ENCODE measurements at places on chromosomes 16 and 17.
A peak's percentile ranks its signal among the peaks of the same experiment; 100 is the strongest.

DNA sequence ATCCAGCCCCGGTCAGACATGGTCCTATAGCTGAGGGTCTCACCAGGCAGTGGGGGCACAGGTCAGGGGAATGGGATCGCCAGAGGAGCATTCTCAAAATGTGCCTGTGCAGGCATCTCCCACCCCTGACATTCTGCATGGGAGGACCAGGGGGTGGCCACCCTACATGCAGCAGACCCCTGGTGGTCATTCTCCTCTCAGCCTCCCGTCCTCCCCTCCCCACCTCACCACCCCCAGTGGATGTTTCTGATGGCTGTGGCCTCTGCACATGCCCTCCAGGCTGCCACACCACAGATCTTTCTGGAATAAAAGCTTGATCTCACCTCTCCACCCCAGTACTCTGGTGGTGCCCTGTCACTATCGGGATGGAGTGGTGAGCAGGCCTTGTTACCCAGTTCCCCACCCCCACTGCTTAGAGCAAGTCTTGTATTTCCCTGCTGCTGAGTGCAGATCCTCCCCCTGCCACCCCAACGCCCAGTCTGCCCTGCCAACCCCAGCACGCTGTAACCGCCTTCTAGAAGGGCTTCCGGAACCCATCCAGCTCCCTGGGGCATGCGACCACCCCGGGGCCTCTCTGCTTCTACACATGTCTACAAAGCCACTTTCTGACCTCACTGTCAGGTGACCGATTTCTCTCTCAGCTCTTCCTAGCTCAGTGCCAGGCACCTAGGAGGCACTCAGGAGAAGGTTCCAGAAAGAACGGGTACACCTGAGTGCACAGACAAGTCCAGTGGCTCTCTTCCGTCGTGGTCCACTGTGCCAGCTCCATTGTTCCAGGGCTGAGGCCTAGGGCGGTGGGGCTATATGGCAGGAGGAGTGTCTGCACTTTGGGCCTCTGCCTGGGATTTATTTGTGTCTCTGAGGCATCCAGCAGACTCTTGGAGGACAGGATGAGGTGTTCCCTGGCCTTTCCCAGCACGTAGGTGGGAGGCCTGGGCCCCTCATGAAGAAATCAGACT, 9.3 kb downstream of the TBC1D24 start:
- DNase-seq, result no peak

DNA sequence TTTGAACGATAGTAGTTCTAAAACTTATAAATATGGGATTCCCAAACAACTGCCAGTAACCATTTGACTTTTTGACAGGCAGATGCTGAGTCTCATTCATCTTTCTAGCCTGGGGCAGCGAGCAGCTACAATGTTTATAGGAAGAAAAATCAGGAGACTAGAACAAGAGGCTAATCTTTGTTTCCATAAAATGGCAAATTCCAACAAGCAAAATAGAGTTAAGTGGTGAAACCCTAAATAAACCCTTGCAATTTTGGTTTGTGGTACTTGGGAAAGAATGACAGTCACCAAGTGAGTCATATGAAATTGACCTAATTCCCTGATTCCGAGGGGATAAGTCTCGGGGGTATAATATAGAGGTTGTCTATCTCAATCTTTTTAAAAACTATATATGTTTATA, 27.3 kb upstream of the HS3ST2 start:
- peak; percentile 19 for DNase-seq

DNA sequence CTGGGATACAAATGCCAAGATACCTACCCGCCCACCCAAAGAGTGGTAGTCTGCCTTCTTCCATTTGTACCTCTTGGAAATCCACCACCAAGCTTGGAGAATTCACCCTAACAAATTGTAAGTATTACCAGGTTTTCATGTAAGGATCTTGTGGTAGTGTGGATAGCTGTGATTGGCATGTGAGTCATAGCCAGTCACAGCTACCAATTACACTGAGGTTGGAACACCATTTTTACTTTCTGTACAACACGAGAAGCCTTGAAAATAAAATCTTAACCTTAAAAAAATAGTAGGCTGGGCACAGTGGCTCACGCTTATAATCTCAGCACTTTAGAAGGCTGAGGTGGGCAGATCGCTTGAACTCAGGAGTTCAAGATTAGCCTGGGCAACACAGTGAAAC, 18.5 kb upstream of the SLC35G3 start:
- DNase-seq, result no peak

DNA sequence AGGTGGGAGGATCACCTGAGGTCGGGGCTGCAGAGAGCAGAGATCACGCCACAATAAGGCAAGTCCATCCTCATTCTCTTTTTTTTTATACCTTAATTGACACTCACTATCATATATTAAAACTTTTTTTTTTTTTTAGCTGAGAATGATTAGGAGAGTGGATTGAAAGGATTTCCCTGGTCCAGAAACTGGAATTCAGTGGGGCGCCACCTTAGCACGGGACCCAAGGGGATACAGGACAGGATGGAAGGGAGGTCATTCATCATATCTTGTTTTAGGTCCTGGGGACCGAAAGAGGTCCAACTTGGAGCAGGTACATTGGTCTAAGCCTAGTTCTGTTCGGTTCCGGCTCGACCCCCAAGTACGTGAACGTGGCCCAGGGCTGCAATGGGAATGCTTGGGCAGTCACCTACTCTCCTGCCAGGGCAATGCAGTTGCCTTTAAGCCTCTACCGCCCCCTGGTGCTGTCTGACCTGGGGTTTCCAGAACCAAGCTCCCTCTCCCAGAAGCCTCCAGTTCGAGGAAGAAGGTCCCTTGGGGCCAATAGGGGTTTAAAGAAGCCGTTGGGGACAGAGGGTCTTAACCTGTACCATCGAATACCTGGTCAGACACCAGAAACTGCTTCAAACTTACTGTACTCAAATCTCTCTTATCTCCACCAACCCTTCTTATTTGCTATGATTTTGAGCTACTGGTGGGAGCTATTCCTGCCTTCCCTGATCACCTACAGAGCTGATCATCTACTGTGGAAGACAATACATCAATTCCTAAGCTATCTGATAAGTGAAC, 19.9 kb upstream of the GPATCH8 start:
- peak; percentile 61 for DNase-seq

- DNase-seq, result no peak
Observed at GRCh38 chr16:12587170-12587569, 216.5 kb downstream of the CPPED1 start.

- no peak for DNase-seq
Observed at GRCh38 chr17:17507465-17508011, 11.3 kb upstream of the RASD1 start.

GRCh38 chr17:37174205-37174604, 201.6 kb upstream of the C17orf78 start:
- no peak for DNase-seq

GRCh38 chr16:86714166-86714565, 135.8 kb downstream of the FOXL1 start:
- no peak for DNase-seq

- peak; percentile 38 for DNase-seq
Observed at GRCh38 chr16:84761448-84762368, 58.1 kb upstream of the CRISPLD2 start.

GRCh38 chr17:66746736-66747135, 88.2 kb upstream of the CACNG5 start:
- DNase-seq, result no peak

DNA sequence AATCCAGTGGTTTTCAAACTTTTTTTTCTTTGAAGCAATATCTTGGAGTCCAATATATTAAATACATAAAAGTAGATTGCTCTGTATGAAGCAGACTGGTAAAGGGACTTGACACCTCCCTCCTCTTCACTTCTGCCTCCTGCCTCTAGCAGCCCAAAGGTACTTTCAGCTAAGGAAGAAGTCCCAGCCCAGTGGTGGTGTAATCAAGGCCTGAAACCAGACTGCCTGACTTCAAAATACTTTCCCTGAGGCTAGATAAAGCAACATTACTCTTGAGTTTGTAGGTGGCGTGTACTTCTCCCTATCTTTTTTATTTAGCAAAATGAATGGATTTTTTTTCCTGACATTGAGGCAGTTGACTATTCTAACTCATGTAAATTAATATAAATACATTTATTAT, 122.4 kb upstream of the TMEM97 start:
- no peak for DNase-seq
